Upper lobe of right lung (tissue), 1 donor: ENCODE measurements at places on chromosomes 3 and 15.

- DNase-seq = no peak
Measured at GRCh38 chr15:48580736-48581135, 64.8 kb downstream of the FBN1 start.

GRCh38 chr3:140859592-140860336, 81.9 kb upstream of the SLC25A36 start:
- no peak for DNase-seq

DNA sequence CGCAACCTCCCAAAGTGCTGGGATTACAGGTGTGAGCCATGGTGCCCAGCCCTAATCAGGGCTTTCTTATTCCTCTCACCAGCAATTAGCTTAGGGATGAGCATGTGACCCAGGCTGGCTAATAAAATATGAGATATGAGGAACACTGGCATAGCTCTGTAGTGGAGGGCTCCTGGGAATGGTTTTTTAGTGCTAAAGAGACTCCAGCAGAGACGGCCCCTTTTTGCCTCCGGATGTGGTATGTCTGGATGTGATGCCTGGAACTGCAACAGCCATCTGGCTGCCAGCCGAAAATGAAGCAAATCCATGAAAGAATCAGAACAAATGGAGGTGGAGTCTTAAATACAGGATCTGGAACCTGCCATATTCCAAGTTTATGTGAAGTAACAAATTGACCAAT, 69.1 kb upstream of the MAGI1 start:
- no peak for DNase-seq

DNA sequence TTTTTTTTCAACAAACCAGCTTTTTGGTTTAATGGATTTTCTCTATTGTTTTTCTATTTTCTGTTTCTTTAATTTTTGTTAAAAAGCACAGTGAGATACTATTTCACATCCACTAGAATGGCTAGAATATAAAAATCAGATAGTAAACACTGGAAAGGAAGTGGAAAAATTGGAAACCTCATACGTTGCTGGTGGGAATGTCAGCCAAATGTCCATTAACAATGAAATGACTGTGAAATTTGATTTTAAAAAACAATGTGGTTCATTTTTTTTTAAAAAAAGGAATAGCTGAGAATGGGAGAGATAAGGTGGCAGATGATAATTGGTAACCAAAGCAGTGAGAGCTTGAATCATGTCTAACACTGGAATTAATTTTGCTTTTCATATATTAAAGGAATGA, 19.9 kb downstream of the NR2C2 start:
- DNase-seq = no peak

DNA sequence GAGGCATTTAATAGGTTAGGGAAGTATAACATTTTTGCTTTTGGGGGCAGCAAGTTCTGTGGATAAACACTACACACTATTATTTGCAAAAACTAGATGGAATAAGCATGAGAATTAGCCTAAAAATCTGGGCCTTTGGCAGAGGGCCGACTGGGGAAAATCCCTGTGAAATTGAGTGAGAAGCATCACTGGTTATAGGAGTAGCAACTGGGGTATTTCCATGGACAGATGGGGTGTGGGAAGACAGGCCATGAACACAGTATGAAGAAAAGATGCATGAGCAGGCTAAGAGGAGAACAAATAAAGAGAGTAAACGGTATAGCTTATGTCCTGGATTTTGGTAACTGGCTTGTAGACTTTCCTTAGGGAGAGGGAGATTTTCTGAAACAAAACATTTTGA, 32.9 kb upstream of the CSPG5 start:
- no peak for DNase-seq

GRCh38 chr3:59692117-59692516, 642.3 kb upstream of the CFAP20DC start:
- no peak for DNase-seq

- no peak for DNase-seq
Measured at GRCh38 chr15:27826411-27826810, 272.7 kb downstream of the OCA2 start.

GRCh38 chr3:19688767-19689166, 245.2 kb downstream of the EFHB start:
- no peak for DNase-seq

DNA sequence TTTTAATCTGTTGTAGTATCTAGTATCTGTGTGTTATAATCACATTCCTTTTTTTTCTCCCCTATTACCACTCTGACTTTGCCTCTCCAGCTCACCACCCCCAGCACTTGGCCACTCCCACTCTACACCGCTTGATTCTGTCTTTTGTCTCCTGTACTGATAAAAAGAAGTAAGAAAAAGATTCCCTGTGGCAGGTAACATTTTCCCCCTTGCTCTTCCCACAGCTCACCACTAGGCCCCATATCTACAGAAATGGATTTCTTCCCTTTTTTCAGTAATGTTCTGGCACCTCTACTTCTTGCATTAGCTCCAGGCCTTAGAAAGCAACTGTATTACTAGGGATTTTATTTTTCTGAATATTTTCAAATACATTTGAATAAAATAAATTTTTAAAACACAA, 25.6 kb downstream of the KCNH8 start:
- no peak for DNase-seq

GRCh38 chr3:9347081-9347480, 15.8 kb upstream of the THUMPD3 start:
- DNase-seq = no peak

- no peak for DNase-seq
Measured at GRCh38 chr15:50543556-50543955, 2.9 kb downstream of the USP50 start.

- no peak for DNase-seq
Measured at GRCh38 chr15:91331581-91331980, 231.5 kb downstream of the SV2B start.

- no peak for DNase-seq
Measured at GRCh38 chr3:45887285-45887684, 942 bp downstream of the CCR9 start.

- DNase-seq = no peak
Measured at GRCh38 chr3:43748645-43749044, 57.9 kb downstream of the ABHD5 start.

- no peak for DNase-seq
Measured at GRCh38 chr3:141881702-141882101, 5.3 kb downstream of the ATP1B3 start.

GRCh38 chr3:62774221-62774620, 101.0 kb downstream of the CADPS start:
- no peak for DNase-seq

- DNase-seq = no peak
Measured at GRCh38 chr15:85578941-85579701, 198.7 kb downstream of the AKAP13 start.

GRCh38 chr3:71089271-71089847, 494.2 kb downstream of the FOXP1 start:
- no peak for DNase-seq

DNA sequence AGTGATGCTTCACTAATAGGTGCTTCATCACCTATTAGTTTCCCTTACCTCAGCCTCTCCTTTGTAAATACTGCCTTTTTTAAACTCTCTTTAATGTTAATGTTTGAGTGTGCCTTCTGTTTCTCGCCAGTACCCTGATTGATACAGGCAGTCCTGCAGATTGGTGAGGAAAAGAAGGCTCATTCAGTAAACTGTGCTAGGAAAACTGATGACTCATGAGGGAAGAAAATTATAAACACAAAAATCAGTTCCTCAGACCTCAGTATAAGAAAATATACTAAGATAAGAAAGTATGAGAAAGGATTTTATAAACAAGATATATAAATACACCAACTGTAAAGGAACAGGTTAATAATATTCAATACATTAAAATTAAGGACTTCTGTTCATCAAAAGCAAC, 54.8 kb upstream of the OXTR start:
- DNase-seq = no peak

DNA sequence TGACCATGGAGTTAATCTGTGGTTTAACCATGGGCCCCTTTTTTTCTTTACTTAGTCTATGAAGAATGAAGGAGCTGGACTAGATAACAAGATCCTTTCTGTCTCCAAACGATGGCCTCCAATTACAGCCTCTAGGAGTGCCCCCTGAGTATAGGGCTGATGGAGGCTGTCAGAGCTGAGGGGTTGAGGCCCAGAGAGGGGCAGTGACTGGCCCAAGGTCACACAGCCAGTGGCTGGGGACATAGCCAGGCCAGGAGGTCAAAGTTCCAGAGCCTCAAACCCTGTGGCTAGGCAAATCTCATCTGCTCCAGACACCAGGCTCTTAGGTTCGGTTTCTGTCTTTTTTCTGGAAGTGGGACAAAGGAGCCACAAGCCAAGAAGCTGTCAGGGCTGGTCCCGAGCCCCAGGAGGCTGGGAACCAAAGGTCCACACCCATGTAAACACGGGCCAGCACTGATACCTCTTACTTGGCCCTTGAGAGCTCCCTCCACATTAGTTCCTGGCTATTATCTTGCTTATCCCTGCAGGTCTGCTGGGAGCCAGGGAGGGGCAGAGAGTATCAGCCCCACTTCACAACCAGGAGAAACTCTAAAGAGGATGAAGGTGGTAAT, 10.3 kb downstream of the RHOV start:
- no peak for DNase-seq

GRCh38 chr3:2826036-2826435, 284.1 kb downstream of the IL5RA start:
- no peak for DNase-seq

- DNase-seq = no peak
Measured at GRCh38 chr3:43907508-43907858, 216.7 kb downstream of the ABHD5 start.

DNA sequence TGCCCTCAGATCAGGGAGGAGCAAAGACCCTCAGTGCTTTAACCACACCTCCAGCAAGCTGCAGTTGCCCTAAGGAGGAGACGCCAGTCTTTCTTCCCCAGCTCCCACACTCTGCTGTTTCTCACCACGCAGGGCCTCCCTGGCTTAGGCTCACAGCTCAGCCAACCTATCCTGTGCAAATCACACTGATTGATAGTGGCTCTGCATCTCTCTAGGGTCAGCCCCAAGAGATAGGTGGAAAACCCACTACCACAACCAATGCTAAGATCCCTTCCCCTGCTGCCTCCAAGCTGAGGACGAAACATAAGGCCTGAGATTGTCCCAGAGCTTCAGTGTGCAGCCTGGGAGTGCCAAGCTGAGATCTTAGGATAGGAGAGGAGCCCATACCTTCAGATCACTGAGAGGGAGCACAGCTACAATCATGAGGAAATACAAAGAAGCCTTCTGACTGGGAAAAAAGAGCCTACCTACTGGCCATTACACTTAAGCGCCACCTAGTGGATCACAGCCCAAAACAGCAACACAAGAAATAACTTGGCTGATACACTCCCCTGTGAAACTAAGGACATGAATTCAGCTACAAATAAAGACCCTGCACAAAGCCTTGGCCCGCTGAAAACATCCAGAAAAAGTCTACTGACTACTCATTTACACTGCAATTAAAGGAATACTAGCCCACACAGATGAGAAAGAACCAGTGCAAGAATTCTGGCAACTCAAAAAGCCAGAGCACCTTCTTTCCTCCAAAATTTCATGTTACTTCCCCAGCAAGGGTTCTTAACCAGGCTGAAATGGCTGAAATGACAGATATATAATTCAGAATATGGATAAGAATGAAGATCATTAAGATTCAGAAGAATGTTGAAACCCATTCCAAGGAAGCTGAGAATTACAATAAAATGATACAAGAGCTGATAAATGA, 271.5 kb upstream of the DCBLD2 start:
- DNase-seq = peak; percentile 47

- peak; percentile 52 for DNase-seq
Measured at GRCh38 chr3:128073185-128073725, 21.0 kb downstream of the SEC61A1 start.

- DNase-seq = no peak
Measured at GRCh38 chr15:90029024-90029423, 27.9 kb downstream of the ZNF710 start.

DNA sequence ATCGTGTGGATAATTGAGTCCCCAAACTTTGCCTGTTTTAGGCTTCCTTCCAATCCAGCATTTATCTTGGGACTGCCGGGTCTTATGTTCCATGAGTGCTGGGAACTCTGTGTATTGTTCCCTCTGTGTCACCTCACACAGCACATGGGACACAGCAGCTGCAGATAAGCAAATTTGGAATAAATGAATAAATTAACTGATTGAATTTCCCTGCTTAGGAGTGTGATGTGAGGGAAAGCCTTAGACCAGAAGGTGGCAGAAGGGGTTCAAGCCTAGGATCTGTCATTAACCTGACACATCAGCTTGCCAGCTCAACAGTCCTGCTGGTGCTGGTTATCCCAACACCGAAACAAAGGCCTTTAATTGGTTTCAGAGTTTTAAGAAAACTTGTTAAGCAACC, 114.3 kb downstream of the OXSM start:
- DNase-seq = no peak

- DNase-seq = no peak
Measured at GRCh38 chr3:56784448-56785001, 17.2 kb downstream of the ARHGEF3 start.

DNA sequence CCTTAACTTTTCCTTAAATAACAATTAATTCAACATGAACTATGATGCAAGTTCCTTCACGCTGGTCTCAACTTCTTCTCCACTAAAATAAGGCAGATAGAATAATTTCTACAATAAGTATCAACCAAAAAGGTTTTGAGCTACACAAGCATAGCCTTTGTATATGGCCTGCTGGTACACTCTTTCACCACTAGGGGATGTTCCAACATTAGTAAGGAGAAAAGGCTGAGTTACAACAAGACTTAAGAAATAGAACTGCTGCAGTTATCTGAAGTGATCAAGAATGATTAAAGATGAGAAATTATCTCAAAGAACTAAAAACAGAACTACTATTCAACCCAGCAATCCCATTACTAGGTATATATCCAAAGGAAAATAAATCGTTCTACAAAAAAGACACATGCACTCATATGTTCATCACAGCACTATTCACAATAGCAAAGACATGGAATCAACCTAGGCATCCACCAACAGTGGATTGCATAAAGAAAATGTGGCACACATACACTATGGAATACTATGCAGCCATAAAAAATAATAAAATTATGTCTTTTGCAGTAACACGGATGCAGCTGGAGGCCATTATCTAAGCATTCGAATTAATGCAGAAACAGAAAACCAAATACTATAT, 14.4 kb downstream of the ATP13A3 start:
- no peak for DNase-seq

DNA sequence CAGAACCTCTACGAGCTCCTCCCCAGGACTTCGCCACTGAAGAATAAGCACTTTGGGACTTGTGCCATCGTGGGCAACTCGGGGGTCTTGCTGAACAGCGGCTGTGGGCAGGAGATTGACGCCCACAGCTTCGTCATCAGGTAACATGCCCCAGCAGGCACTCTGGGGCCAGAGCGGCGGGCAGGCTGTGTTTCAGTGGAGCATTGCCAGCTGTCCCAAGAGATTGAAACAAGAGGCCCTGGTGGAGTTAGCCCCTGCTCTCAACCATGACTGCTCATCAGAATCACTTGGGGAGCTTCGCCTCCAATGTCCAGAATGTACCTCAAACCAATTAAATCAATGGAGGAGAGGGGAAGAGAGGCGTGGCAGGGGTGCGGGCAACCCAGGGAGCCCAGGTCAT, 44.8 kb downstream of the ST8SIA2 start:
- no peak for DNase-seq
